H4 (cell line): ENCODE measurements at places on chromosomes 5 and 9. TPM values are rescaled to one million over a fixed set of nuclear protein-coding genes. Genes with fewer than 3 reads are reported as not detected.

The MEGF9 gene
- total RNA-seq, result 9.0 and 10.1 TPM in 2 replicates

The SH3PXD2B gene
- total RNA-seq, result 7.7 and 9.4 TPM in 2 replicates

The C1QTNF2 gene
- 2.2 and 2.6 TPM in 2 replicates for total RNA-seq

The GGTA1 gene
- total RNA-seq, result 0.35 TPM in 1 of 2 replicates, not detected in the other

The CHSY3 gene
- total RNA-seq, result 9.3 and 9.8 TPM in 2 replicates

The NIM1K gene
- total RNA-seq, result 0.04 TPM in 1 of 2 replicates, not detected in the other

The CTNND2 gene
- 0.58 and 1.6 TPM in 2 replicates for total RNA-seq

The ARAP3 gene
- total RNA-seq, result 4.4 and 4.8 TPM in 2 replicates

The SLC36A3 gene
- total RNA-seq, result not detected in 2 replicates

The RALGPS1 gene
- 2.2 and 4.1 TPM in 2 replicates for total RNA-seq

The GMCL2 gene
- total RNA-seq, result not detected in 2 replicates

The TLX3 gene
- not detected in 2 replicates for total RNA-seq

The STPG3 gene
- total RNA-seq, result not detected in 2 replicates

The TCF7 gene
- 1.5 and 2.9 TPM in 2 replicates for total RNA-seq

DNA sequence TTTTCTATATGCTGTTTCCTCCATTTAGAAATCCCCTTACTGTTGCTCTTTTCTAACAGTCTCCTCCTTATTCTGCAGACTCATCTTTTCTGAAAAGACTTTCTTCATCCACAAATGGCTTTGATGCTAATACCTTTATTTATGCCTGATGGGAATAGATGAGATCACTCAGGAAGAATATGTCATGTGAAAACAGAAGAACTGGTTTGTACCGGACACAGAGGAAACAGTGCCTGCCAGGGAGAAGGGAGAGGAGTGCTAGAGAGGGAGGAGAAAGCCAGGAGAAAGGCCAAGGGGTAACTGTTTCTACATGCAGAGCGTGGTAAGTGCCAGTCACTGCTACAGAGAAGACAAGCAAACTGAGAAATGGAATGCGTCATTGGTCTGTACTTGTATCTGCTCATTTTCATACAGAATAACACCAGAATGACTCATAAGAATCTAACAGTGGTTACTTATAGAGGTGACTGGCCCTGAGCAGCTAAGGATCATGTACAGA lies 45.9 kb upstream of the PJA2 start:
- peak; percentile 99 for DNase-seq

- no peak for DNase-seq
Observed at GRCh38 chr9:38526591-38526990, 93.8 kb downstream of the ANKRD18A start.

DNA sequence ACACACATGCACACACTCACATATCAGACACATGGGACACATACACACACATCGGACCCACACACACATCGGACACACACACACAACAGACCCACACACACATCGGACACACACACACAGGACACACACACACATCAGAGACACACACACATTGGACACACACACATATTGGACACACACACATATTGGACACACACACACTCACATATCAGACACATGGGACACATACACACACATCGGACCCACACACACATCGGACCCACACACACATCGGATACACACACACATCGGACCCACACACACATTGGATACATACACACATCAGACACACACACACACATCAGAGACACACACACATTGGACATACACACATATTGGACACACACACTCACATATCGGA lies 12.8 kb upstream of the LAMC3 start:
- no peak for DNase-seq

DNA sequence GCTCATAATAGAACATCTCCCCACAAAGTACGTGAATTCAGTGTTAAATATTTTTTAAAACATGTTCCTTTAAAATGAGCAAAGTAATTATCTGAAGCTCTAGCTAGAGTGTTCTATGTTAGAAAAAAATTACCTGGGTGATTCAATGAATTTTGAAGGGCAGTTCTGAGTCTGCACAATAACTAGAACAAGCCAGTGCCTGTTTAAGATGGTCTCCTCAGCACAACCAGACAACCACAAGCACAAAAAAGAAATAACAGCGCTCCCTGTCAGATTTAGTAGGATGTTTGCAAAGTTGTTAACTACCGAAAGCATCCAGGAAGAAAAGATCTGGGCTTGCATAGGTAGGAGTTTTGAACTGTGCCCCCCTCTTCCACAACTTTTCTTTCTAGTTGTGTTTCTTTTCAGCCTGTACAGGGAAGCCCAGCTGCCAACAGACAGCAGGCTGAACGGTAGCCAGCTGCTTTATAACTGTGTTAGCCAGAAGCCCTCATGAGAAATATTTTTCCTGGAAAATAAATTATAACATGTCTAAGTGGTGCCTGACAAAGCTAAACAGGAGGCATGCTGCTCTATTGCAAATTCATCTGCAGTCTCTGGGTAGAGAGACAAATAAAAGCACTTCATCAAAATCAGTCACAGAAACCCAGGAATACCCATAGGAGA lies 1026.9 kb downstream of the MAT2B start:
- no peak for DNase-seq

GRCh38 chr5:175211956-175212756 lies 231.8 kb downstream of the DRD1 start:
- DNase-seq, result no peak

GRCh38 chr9:27047136-27047535 lies 41.7 kb upstream of the LRRC19 start:
- no peak for DNase-seq

GRCh38 chr9:108691614-108692013 lies 164.2 kb downstream of the ACTL7B start:
- DNase-seq, result no peak

- peak; percentile 91 for DNase-seq
Observed at GRCh38 chr5:17398431-17398830, 99.6 kb upstream of the TAF11L2 start.

DNA sequence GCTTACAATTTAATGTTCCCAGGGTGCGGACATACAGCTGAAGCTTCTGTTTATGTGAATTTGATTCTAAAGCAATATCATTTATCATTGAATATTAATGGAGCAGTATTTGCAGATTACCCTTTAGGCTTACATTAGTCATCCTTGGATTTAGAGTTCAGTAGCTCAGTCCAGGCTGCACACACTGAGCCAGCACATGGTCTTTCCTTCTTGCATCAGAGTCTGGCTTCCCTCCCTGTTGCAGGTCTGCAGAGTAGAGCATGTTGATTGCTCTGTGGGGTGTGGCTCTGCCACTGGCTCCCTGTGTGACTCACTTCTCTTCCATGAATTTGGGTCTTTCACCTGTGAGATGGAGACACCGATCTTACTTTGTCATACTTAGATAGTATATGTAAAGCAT lies 36.8 kb downstream of the NSG2 start:
- peak; percentile 36 for DNase-seq

GRCh38 chr9:109974143-109974917 lies 194.3 kb downstream of the PALM2AKAP2 start:
- DNase-seq, result no peak

- no peak for DNase-seq
Observed at GRCh38 chr5:112794410-112794809, 56.7 kb downstream of the APC start.

- DNase-seq, result no peak
Observed at GRCh38 chr5:41795125-41795524, 75.1 kb downstream of the OXCT1 start.

DNA sequence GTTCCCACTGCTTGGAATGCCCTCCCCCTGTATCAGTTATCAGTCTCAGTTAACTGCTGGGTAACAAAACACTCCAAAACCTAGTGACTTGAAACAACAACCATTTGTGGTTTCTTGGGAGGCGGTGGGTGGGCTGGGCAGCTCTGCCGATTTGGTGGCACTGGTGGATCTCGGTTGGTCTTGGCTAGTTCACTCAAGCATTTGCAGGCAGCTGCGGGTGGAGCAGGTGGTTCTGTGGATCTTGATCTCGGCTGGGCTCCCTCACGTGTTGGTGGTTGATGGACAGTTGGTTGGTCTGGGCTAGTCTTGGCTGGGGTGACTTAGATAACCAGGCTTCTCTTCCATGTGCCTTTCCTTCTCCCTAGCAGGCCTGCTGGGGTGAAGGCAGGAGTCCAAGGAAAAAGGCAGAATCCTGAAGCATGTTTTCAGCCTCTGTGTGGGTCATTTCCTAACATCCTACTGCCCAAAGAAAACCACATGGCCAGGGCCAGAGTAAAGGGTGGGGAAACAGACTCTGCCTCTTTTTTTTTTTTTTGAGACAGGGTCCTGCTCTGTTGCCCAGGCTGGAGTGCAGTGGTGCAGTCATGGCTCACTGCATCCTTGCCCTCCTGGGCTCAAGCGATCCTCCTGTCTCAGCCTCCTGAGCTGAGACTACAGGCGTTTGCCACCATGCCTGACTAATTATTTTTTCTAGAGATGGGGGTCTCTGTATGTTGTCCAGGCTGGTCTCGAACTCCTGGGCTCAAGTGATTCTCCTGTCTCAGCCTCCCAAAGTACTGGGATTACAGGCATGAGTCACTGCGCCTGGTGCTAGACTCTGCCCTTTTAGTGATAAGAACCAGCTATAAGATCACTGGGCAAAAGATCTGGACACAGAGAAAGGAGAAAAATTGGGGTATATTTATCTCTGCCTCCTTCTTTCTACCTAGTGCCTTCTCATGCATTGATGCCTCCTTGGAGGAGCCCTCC lies 183.7 kb downstream of the RGS3 start:
- no peak for DNase-seq

DNA sequence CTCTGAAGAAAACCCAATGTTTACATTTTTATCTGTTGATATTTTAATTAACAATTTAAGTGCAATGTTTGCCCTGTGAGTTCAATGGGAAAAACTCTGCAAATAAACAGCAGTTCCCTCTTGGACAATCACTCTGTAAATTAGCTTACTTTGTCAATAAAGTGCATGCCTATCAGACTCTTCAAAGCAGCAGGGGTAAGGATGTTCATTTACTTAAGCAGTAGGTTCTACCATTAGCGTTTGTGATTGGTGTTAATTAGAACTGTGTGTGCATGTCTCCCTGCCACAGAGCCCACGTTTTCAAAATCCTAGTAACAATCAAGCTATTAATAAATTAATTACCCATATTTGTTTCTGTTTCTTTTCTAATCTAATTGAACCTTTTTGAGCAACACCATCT lies 1921.6 kb upstream of the WWC1 start:
- DNase-seq, result no peak

GRCh38 chr9:9612270-9612669 lies 1000.5 kb downstream of the PTPRD start:
- DNase-seq, result no peak
